Body of pancreas (tissue), 4 donors: ENCODE measurements at places on chromosomes 7 and 10.
A peak's percentile ranks its signal among the peaks of the same experiment; 100 is the strongest.

DNA sequence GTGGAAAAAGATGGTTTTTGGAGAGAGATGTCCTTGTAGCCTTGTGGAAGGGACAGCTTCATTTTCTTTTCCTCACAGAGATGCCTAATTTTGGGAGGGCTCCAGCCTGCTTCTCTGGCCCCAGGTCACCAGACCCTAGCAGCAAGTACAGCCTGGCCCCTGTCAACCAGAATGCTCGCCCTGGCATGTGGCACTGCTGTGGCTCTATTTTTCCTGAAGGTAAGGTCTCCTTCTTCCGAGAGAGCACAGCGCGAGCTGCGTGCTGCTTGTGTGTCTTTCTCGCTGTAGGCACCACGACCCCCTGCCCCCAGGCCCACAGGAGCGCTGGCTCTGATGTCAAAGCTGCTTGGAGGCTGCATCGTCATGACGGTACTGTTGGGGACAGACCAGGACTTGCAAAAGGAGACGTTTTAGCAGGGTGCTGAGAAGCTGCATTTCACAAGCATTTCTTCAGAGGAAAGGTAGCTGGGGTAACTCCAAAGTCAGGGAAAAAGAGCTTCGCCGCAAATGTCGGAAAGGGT, 58.7 kb downstream of the CLEC2L start:
- H3K36me3 ChIP-seq: peaks cover 15% of the 10 kb centered on the region
- DNase-seq: no peak
- no peak overlapping the region for H3K27ac ChIP-seq
- H3K4me1 ChIP-seq: no peaks in the 10 kb centered on the region
- H3K27me3 ChIP-seq: no peaks in the 10 kb centered on the region

- no peak for DNase-seq
- no peak overlapping the region for H3K4me3 ChIP-seq
- H3K27ac ChIP-seq: no peak overlapping the region
- no peaks in the 10 kb centered on the region for H3K36me3 ChIP-seq
- no peaks in the 10 kb centered on the region for H3K4me1 ChIP-seq
- no peaks in the 10 kb centered on the region for H3K27me3 ChIP-seq
Measured at GRCh38 chr7:50274361-50274760, 30.2 kb upstream of the IKZF1 start.

DNA sequence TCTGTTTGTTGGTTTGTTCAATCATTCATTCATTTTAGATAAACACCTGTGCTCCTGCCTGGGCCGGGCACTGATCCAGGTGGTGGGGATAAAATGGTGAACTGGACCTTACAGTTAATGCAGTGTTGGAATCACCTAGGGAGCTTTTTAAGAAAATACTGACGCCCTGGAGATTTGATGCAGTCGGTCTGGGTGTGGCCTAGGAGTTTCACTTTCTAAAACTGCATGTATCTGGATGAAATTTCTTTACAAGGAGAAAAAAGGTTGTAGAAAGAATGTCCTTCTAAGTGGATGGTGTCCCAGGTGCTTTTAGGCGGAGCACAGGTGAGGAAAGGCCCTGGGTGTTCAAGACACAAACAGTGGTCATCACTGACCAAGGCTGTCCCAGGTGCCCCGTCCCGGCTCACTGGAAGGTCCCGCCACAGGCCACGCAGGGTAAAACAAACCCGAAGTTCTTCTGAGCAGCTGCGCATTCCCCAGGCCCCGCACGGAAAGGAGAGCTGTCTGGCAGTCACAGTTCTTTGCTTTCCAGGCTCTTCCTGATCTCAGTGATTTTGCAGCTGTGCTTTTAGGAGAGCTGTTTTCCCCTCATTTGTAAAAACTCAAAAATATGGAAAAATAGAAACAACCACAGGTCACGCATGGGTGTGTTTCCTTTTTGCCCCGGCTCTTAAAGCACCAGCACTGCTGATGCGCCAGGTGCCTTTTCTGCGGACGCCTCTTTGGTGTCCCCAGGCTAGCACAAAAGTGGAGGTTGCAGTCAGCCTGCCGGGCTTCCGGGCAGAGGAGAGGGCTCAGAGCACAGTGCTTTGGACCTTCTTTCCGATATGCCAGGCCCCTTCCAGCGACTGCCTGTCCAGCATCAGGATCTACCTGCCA, 161.9 kb downstream of the GRK5 start:
- no peak overlapping the region for H3K27ac ChIP-seq
- peaks cover 35% of the 10 kb centered on the region for H3K4me1 ChIP-seq
- peak; percentile 31 for DNase-seq

DNA sequence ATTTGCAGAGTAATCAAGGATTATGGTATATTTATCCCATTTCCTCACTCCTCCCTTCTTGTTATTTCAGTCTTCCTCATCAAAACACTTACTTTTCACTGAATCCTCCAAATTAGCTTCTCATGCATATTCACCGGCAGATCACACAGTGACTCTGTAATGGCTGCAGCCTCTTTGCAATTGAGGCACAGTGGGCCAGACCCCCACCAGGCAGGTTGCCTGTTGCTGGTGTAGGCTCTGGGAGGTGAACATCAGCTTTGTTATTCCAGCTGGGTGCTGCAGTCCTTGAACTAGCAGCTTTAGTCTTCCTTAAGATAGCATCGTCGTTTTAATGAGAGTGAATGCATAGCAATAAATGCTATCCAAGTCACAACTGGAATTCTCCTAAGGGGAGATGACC, 449.3 kb downstream of the CNTNAP2 start:
- no peaks in the 10 kb centered on the region for H3K4me1 ChIP-seq
- H3K27ac ChIP-seq: no peak overlapping the region
- no peak overlapping the region for H3K4me3 ChIP-seq
- H3K27me3 ChIP-seq: no peaks in the 10 kb centered on the region
- DNase-seq: no peak

GRCh38 chr7:142311876-142312275, 54.0 kb upstream of the PRSS58 start:
- no peak overlapping the region for H3K27ac ChIP-seq
- no peaks in the 10 kb centered on the region for H3K4me1 ChIP-seq
- DNase-seq: no peak
- H3K4me3 ChIP-seq: no peak overlapping the region
- no peaks in the 10 kb centered on the region for H3K36me3 ChIP-seq

- peaks cover 9% of the 10 kb centered on the region for H3K4me1 ChIP-seq
- H3K27ac ChIP-seq: no peak overlapping the region
- no peak for DNase-seq
- H3K27me3 ChIP-seq: no peaks in the 10 kb centered on the region
Measured at GRCh38 chr7:1725766-1726630, 55.9 kb downstream of the ELFN1 start.

GRCh38 chr7:72321637-72322036, 90.5 kb downstream of the CALN1 start:
- no peaks in the 10 kb centered on the region for H3K36me3 ChIP-seq
- H3K27me3 ChIP-seq: no peaks in the 10 kb centered on the region
- H3K27ac ChIP-seq: no peak overlapping the region
- no peaks in the 10 kb centered on the region for H3K4me1 ChIP-seq
- DNase-seq: no peak
- no peak overlapping the region for H3K4me3 ChIP-seq

DNA sequence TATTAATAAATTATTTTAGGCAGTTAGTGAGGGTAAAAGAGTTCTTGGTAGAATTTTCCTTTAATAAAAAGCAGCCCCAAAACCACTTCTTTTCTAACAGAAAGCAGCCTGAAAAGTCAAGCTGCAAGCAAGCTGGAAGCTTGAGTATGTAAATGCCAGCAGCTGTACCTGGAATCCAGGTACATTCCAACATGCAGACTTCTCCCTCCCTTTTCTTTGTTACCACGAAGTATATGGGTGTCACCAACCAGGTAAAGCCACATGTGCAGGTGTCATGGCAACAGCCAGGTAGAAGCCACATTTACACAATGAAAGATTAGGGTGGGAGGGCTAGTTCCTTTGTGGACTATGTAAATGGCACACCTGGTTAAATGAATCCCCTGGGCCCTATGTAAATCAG, 114.6 kb downstream of the EPC1 start:
- no peak for DNase-seq
- H3K27ac ChIP-seq: no peak overlapping the region
- no peaks in the 10 kb centered on the region for H3K36me3 ChIP-seq
- H3K27me3 ChIP-seq: no peaks in the 10 kb centered on the region
- H3K4me1 ChIP-seq: no peaks in the 10 kb centered on the region

GRCh38 chr7:102236592-102237287, 49.9 kb upstream of the SH2B2 start:
- H3K4me1 ChIP-seq: peaks cover 28% of the 10 kb centered on the region
- peak; percentile 69 for DNase-seq
- H3K4me3 ChIP-seq: no peak overlapping the region

DNA sequence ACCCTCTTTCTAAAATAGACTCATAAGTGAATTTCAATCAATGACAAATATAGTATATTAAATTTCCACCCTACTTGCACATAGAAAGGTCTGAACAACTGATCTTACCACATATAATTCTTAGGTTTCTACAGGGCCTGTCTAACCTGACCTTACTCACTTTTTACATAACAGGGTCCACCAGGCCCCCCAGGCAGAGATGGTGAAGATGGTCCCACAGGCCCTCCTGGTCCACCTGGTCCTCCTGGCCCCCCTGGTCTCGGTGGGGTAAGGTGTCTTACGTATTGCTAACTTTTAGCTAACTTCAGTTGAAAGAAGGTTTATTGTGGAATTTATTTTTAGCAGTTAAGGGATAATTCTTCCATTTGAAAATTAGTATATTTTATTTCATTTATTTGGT, 5.3 kb downstream of the COL1A2 start:
- H3K27me3 ChIP-seq: no peaks in the 10 kb centered on the region
- DNase-seq: no peak
- H3K4me1 ChIP-seq: peaks cover 3% of the 10 kb centered on the region
- H3K4me3 ChIP-seq: no peak overlapping the region
- H3K27ac ChIP-seq: no peak overlapping the region

DNA sequence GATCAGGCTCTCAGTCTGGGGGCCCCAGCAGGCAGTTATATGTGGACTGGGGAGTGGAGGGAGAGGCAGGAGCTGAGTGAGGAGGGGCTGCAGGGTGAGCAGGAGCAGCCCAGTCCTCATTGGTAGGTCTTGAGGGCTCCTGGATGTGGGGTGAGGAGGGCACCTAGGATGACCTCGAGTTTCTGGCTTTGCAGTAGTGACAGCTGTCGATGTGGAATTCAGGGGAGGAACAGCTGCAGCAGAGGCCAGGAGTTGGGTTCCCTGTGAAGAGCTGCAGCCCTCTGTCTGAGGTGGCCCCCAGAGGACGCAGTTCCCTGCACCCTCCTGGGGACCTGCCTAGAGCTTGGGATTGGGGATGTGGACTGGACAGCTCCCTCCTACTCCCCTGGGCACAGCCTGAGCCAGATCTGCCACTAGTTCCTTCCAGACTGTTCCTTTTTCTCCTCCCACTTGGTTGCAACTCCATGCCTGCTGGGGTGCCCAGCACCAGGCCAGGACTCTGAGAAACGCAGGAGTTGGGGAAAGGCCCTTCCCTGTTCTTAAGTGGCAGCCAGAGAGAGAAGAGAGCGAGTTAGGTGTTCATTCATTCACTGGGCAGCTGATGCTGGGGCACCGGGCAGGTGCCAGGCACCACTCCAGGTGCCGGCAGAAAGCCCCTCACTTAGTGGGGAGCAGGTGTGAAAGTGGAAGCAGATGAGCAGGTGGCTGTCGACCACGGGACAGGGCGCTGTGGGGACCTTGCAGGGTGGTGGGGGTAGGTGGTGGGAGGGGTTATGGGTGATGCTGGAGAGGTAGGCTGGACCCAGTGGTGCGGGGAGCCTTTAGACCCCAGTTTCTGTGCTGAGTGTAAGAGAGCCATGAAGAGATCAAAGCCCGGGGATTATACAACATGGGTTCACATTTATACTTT, 57.9 kb downstream of the PRF1 start:
- DNase-seq: no peak
- no peaks in the 10 kb centered on the region for H3K4me1 ChIP-seq
- H3K36me3 ChIP-seq: no peaks in the 10 kb centered on the region
- H3K27me3 ChIP-seq: no peaks in the 10 kb centered on the region
- no peak overlapping the region for H3K4me3 ChIP-seq

DNA sequence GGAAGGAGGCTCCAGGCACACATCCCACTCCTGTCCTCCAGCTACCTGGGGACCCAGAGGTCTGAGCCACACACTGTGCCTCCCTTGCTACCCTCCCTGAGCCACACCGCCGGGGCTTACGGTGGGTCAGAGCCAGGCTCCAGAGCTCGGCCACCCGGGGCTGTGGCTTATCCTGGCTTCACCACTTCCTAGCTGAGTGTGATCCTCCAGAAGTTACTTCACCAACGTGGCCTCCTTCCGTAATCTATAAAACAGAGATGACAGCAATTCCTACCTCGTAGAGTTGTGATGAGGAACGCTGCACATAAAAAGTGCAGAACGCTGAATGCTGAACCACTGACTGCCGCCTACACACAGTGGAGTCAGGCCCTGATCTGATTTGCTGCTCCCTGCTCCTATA, 285.0 kb downstream of the PRPF18 start:
- H3K4me1 ChIP-seq: peaks cover 9% of the 10 kb centered on the region
- no peak for DNase-seq
- H3K4me3 ChIP-seq: no peak overlapping the region

GRCh38 chr7:44225566-44226395, 25.0 kb downstream of the YKT6 start:
- peaks cover 24% of the 10 kb centered on the region for H3K4me1 ChIP-seq
- no peaks in the 10 kb centered on the region for H3K36me3 ChIP-seq
- no peak for DNase-seq
- no peak overlapping the region for H3K27ac ChIP-seq

DNA sequence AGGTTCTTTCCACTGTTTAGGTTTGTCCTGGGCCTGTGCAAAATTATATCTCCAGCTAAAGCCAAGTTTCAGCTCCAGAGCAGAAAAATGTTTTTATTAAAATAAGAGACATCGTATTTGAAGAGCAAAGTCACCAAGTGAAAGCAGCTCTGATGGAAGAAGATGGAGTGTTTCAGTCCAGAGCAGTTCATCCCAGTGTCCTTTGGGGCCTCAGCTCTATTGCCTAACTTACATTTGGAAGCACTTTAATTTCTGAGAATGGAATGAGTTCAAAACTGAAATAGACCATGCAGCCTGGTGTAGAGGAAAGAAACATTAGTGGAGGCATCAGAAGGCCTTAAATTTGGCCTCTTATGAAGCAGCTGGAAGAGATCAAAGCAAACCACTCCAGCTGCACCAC, 545.2 kb downstream of the SORCS1 start:
- no peaks in the 10 kb centered on the region for H3K4me1 ChIP-seq
- H3K27ac ChIP-seq: no peak overlapping the region
- no peak overlapping the region for H3K4me3 ChIP-seq
- no peaks in the 10 kb centered on the region for H3K27me3 ChIP-seq
- no peaks in the 10 kb centered on the region for H3K36me3 ChIP-seq
